ENCODE measurements at places on chromosomes 6 and 20.
A peak's percentile ranks its signal among the peaks of the same experiment; 100 is the strongest.

- DNase-seq, result no peak
Observed at GRCh38 chr6:38489951-38490350, 149.8 kb downstream of the BTBD9 start.

GRCh38 chr20:62808211-62808865, 3.7 kb downstream of the OGFR start:
- DNase-seq, result peak; percentile 78

DNA sequence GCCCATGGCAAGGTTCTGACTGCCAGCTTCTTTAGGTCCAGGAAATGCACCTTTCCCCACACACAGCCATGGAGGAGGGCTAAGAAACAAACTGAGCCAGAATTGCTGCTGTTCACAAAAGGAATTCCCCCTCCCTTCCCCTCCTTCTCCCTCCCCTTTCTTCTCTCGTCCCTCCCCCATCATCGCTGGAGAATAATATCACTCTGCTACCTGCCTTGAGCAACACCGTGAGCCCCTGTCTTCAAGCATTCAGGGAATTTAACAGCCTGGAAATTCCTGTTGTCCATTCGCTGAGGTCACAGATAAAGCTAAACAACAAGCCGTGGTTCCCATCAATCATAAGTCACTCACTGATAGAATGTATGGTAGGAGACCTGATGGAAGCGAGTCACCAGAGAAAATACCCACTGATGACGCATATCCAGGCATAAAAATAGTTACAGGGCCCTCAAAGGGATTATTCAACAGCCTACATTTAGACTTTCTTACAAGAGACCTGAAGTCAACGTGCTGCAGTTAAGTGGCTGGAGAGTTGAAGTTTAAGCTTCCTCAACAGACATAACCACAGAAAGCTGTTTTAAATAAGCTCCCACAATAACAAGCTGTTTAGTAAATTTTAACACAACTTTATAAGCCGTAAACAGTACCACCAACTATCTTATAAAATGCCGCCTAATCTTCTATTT, 59.7 kb downstream of the HIVEP2 start:
- peak; percentile 73 for DNase-seq

DNA sequence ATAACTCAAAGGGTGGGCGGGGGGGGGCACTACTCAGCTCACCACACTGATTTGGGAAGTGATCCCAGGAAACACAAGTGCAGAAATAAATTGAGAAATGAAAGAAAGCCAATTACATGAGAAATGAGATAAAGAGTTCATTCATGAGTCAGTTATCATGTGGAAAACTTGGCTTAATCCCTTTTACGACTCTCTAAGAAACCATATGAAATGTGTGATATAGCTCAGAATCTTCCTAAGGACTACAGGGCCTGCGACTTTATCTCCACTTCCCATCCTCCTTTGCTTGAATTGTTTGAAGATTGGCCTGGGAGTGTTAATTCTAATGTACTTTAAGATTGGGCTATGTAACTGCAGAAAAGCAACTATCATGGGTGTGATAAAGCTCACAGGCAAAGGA, 3.6 kb upstream of the BTN2A2 start:
- DNase-seq, result no peak

DNA sequence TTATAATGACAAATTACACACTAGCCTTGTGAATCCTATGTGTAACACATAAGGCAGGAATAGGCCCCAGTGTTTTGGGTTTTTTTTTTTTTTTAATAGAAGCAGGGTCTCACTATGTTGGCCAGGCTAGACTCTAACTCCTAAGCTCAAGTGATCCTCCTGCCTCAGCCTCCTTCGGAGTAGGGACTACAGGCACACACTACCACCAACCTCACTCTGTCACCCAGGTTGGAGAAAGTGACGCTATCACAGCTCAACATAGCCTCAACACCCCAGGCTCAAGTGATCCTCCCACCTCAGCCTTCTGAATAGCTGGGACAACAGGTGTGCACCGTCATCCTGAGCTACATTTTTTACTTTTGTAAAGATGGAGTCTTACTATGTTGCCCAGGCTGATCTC, 205.8 kb upstream of the RREB1 start:
- DNase-seq, result no peak

- no peak for DNase-seq
Observed at GRCh38 chr20:38046572-38046971, 13.0 kb downstream of the RPRD1B start.

DNA sequence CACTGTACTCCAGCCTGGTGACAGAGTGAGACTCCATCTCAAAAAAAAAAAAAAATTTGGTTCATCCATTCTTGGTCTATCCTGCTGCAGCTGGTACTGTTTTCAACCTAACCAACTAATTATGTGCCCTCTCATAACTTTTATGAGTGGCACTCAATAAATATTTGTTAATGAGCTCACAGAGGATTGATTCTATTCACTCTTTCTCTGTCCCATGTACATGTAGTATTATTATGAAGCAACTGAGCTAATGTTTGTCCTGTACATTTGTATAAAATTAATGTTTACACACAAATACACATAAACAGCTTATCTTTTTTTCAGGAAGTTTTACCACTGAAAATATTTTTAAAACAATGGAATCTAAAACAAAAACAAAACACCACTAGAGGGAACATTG, 10.1 kb downstream of the RIPOR2 start:
- no peak for DNase-seq

DNA sequence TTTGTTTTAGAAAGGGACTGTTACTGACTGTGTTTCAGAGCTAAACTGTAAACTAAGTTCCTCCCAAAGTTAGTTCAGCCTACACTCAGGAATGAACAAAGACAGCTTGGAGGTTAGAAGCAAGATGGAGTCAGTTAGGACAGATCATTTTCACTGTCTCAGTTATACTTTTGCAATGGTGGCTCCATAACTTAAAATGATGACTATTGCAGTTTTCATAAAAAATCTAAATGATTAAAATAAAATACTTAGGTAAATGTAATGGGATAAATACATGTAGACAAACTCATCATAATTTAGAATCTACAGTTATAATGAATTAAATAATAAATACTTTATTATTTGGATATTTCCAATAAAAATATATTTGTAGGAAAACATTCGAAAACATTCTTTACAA, 590.6 kb downstream of the EPHA7 start:
- no peak for DNase-seq

GRCh38 chr20:49422161-49422560, 60.3 kb downstream of the KCNB1 start:
- DNase-seq, result no peak

DNA sequence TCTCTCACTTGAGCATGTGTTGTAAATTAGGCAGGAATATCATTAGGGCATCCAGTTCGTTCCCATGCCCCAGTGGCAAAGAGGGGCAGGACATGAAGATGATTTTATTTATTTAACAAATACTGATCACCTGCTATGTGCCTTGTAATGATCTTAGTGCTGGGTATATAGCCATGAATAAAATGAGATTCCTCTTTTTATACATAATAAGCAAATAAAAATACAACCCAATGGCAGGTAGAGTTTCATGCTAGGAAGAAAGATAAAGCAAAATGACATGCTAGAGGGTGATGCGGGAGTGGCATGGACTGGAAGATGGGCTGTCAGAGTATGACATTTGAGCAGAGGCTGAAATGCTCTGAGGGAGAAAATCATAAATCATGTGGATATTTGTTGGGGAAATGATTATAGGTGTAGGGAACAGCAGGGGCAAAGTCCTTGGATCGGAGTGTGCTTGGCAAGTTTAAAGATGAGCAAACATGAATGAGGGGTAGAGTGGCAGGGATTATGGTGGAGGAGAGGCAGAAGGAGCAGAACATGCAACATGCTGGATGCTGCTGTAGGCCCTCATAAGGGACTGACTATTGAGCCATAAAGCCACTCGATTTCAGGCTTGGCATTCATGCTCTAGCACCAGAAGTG, 342.1 kb downstream of the PLCB1 start:
- no peak for DNase-seq

DNA sequence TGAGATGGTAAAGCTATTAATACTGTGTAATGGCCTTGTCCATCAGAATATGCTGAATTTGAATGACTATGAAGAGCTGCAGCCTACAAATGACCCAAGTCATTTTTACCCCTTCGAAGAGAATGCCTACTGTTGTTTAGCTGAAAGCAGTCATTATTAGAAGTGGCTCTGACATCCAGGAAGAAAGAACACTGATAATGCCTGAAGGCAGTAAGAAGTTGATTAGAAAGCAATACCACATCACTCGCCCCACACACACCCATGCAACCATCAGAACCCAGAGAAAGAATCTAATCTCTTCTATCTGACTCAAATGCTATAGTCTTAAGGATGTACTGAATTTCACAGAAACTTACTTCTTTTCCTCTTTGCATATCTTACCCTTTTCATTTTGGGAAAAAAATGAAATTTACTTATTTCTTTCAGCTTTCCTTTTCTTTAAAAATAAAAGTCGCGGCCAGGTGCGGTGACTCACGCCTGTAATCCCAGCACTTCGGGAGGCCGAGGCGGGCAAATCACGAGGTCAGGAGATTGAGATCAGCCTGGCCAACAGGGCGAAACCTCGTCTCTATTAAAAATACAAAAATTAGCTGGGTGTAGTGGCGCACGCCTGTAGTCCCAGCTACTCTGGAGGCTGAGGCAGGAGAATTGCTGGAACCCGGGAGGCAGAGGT, 61.0 kb downstream of the ARHGAP18 start:
- no peak for DNase-seq

- DNase-seq, result no peak
Observed at GRCh38 chr6:25640891-25641290, 11.1 kb upstream of the SCGN start.
